Panc1 (cell line): ENCODE measurements at places on chromosomes 1 and 21. TPM values are rescaled to one million over a fixed set of nuclear protein-coding genes. Genes with fewer than 3 reads are reported as not detected.
A peak's percentile ranks its signal among the peaks of the same experiment; 100 is the strongest.

The GBP6 gene
- total RNA-seq, result not detected

The SH3BGR gene
- total RNA-seq, result 1.7 TPM

The DNALI1 gene
- 0.36 TPM for total RNA-seq

The GMEB1 gene
- 13.8 TPM for total RNA-seq

The SPRR2E gene
- not detected for total RNA-seq

The BSND gene
- not detected for total RNA-seq

The FAM78B gene
- total RNA-seq, result 0.41 TPM

DNA sequence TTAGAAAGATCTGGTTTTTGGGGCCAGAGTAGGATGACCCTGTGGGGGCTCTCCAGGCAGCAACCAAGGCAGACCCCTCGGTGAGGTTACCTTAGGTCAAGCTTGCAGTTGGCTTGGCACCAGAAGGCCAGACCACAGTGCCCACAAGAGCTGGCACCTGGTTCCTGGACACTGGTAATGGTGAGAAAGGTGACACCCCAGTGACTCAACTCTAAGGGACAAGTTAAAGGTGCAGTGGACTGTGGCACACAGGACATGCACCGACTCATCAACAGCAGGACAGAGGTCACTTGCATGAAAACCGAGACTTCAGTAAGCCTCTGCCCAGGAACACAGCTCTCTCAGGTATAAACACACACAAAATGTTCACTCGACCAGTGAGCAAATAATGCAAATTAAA is 6.7 kb downstream of the LRRC38 start:
- DNase-seq, result no peak

GRCh38 chr1:212488436-212489283 is 55.9 kb downstream of the NENF start:
- DNase-seq, result peak; percentile 80

DNA sequence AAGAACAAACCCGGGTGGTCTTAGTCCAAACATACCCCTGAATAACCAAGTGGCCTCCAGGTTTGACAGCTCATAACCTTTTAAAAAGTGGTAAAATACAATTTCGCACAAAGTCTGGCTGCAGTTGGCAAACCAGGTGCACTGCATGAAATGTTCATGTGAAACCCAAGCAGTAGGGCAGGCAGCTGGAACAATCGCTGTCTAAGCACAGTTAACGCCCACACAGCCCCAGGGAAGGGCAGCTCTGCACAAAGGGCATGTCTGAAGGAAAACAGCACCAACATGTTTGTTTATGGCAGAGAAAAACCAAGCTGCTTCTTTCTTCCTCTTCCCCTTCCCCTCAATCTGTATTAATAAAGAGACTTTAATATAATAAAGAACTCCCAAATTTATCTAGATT is 49.5 kb downstream of the KIAA1614 start:
- no peak for DNase-seq

GRCh38 chr1:219401724-219402625 is 210.9 kb downstream of the ZC3H11B start:
- no peak for DNase-seq

DNA sequence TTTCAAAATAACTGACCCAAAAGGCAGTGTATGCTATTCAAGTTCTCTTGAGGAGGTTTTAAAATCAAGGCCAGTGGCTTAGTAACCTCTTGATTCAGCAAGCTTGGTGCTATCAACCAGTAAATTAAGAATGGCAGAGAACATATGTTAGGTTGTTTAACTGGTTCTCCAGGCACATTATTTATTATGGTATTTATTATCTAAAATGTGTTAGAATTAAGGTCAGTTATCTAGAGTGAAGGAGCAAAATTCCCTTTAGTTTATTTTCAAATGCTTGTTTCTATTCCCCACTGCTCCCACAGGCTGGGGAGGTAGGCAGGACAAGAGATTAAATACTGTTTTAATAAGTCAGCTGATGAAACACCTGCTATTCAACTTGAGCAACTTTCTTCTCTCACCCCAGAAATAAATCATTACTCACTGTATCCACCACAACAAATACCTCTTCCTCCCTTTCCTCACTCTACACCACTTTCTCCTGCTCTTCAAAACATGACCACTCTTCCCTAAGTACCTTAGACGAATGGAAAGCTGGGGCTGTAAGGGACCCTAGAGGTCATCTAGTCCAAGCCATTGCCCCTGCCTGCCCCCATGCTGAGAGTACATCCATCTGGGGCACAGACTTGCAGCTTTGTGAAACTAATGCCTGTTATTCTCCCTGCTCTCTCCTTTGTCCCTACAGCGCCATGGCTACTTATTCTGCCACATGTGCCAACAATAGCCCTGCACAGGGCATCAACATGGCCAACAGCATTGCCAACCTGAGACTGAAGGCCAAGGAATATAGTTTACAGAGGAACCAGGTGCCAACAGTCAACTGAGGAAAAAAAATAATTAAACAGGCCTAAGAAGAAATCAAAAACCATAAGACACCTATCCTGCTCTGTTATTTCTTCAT is 71.7 kb downstream of the PRRX1 start:
- no peak for DNase-seq

DNA sequence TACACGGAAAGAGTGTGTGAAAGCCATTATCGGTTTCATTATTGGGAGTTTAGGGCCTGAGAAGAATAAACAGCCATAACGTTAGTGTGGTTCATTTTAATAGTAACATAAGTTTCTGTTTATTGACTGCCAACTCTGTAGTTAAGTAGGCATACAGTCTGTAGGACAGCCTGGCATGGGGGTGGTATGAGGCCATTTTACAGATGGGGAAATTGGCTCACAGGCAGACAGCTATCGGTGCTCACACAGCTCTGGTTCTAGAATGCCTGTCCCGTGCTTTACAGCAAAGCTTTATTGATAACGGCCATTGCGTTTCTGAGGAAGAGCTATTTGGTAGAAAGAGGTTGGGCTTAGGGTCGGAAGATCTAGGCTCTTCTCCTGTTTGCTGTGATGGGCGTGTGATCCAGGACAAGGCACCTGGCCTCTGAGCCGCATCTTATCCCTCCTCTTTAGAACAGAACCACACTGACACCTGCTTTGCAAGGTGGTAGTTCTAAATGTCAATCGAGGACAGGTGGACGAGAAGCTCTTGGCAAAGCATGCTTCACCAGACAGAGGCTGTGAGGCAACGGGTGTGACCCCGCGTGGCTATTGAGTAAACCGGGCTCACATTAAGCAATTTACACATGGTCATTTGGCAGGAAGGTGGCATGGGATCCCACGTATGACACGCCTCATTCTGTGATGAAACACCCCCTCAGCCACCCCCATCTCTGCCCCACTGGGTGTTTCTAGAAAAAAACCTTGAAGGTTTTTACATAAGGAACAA is 14.9 kb downstream of the ETS2 start:
- DNase-seq, result no peak

DNA sequence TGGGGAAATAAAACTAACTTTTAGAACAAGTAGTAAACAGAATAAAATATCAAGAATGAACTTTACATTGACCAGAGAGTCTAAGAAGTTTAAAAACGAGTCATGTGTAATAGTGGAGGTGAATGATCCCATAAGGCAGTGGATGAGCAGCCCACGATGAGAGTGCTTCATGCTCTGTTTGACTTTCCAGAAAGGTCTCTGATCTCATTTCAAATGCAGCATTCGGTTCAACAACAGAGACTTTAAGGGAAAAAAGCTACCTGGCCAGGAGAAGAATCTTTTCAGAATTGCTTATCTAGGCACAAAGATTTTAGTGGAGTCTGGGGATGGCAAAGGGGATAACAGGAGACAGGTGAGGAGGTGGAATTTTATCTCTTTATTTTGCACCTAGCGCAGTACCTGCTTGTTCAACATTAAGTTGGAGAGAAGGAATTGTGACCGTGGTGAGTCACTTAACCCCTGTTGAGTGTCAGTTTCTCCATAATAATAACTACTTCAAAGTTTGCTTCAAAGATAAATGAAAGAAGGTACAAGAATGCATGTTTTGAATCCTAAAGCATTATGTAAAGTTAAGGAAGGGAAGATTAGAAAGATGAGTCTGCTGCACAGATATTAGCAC is 94.9 kb upstream of the KIF26B start:
- no peak for DNase-seq

GRCh38 chr1:70509996-70510876 is 99.2 kb downstream of the CTH start:
- DNase-seq, result peak; percentile 52

- no peak for DNase-seq
These were observed 50.9 kb downstream of the KCND3 start for GRCh38 chr1:111938536-111938935.

DNA sequence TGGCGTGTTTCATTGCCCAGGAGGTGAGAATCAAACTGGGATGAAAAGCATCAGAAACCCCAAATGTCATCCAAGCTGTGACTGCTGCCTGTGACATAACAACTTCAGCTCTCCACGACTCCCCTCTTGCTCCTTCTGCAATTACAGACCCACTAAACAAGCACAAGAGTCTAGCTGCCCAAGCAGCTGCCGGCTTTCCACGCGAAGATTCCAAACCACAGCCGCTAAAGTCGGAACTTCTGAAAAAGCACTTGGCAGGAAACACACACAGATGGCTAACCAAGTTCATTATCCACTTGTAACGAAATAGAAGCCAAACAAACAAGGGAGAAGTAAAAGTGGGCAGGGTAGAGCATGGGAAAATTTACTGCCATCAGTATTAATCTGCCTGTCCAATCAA is 198.1 kb downstream of the SLC35F3 start:
- no peak for DNase-seq

GRCh38 chr1:165144757-165145397 is 211.6 kb downstream of the LMX1A start:
- peak; percentile 38 for DNase-seq

DNA sequence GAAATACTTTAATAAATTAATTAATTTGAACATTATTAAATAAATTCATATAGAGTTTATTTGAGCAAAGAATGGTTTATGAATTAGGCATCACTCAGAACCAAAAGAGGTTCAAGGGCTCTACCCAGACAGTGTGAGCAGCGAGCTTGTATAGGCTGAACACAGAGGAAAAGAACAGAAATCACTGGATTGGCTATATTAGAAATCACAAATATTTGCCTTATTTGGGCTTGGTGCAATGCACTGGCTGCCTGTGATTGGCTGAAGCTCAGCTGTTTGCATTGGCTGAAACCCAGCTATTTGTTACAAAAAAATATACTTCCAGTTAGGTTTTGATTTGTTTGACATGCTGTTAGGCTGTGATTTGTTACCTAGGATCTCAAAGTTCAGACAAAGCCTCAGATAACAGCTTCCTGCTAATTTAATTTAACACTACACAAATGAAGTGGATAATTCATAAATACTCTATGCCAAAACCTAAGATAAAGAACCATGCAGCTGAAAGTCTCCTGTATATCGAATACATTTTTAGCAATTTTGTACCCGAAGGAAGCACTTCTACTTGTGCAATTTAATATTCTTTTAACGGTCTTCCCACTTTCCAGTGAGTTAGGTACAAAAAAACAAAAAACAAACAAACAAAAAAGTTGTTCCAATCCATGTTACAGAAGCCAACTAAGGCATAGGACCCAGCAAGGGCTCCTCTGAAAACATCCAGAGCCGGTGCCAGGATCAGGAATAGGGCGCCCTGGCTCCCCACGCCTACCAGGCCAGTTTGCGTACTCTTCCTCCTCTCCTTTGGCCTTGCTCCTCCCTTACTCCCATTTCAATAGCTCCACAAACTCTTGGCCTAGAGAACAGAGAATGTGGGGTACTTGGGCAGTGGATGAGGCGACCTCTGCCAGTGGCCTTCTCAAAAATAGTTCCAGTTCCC is 179.1 kb downstream of the DUSP10 start:
- DNase-seq, result no peak

- DNase-seq, result no peak
These were observed 50.3 kb upstream of the COA6 start for GRCh38 chr1:234322979-234323378.

DNA sequence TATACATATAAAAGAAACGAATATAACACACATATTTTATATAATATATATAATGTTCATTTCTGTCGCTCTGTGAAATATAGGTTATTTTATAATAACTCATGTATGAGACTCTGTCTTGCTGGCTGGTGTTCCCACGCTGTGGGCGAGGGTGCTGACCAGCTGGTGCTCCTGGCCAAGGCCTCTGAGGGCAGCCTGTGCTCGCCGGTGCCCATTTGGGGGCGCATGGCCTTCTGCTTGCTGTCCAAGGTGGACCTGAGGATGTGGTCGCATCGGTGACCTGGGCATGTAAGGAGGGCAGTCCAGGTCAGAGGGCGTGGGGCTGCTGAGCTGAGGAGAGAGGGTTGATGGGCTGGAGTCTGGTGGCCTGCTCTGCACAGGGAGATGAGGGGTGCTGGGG is 1.1 kb upstream of the PCP4 start:
- no peak for DNase-seq

DNA sequence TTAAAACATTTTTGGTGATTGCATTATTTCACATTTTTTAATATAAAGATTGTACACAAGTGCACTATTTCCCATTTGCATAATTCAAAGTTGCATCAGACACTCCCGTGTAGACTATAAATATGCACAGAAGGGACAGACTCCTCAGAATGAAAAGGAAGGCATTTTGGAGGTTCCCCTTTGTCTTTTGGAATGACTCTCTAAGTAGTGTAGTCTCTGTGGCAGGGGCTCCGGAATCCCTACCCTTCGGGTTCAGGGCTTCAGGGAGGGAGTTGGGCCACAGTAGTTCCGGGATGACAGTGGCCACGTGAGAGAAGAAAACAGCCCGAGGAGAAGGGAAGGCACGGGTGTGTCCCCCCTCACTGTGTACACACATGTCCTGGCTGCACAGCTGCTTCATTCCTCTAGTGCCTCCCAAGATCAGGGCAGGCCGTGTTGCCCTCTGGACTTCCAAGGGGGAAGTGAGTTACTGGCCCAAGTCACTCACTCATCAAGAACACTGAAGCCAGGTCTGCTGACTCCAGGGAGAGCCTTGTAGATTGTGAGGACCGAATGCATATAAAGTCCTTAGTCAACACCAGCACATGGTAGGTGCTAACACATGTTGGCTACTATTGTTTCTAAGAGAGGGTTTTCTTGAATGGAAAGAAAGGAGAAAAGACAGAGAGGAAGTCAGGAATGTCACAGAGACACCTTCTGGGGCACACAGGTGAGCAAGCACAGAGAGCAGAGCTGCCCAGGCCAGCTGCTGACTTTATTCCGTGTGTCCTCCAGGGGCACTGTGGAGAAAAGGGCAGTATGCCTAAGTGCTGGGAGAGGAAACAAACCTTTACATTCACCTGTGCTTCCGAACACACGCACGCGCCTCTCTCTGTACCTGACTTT is 39.8 kb downstream of the LHX4 start:
- no peak for DNase-seq

GRCh38 chr1:89025928-89026327 is 3.3 kb upstream of the GBP3 start:
- DNase-seq, result no peak

DNA sequence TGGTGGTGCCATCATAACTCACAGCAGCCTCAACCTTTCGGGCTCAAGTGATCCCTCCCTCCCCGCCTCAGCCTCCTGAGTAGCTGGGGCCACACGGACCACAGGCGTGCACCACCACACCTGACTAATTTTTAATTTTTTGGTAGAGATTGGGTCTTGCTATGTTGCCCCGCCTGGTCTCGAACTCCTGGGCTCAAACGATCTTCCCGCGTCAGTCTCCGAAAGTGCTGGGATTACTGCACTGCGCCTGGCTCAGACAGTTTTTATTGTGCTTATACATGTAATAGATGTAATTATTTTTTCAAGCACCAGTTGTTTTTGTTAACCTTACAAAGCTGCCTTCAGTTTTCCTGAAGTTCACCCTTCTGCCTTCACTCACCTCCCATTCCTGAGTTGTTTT is 38.0 kb upstream of the HMGN1 start:
- no peak for DNase-seq
